ENCODE measurements at places on chromosomes 4 and X. TPM values are rescaled to one million over a fixed set of nuclear protein-coding genes. Genes with fewer than 3 reads are reported as not detected.

GRCh38 chr4:40811956-40812355 is 62.2 kb downstream of the NSUN7 start:
- DNase-seq = no peak

GRCh38 chrX:13167481-13168231 is 123.2 kb upstream of the FAM9C start:
- DNase-seq = peak; percentile 11

- DNase-seq = no peak
Measured at GRCh38 chrX:43631841-43632240, 24.3 kb upstream of the MAOA start.

DNA sequence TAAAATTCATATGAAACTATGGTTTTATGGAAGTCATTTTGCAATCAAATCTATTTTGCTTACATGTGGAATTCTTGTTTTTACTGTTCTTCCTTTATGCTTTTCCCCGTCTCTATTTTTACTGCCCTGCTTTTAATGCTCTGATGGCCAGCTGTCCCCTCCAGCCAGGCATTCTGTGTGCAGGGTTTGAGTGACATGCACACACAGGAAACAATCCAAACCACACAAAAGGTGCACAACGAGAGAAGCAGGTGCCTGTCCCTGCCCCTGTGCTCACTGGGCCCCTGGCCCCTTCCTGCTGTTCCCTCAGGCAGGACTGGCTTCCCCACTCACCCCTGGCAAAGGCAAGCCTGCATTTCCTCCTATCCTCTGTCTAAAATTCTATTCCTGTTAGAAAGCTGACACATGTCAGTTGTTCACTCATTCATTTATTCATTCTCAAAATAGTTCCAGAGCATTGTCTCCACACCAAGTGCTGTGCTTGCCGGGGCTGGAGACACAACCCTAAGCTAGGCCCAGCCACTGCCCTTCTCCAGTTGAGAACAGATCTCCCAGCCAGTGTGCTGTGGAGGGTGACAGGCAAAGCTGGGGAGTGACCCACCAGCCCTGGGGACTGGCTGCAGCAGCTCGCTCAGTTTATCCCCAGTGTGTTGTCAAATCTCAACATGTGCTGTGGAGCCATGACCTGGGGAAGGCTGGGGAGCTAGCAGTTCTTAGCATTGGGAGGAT is 346.3 kb downstream of the FBXW7 start:
- DNase-seq = no peak

DNA sequence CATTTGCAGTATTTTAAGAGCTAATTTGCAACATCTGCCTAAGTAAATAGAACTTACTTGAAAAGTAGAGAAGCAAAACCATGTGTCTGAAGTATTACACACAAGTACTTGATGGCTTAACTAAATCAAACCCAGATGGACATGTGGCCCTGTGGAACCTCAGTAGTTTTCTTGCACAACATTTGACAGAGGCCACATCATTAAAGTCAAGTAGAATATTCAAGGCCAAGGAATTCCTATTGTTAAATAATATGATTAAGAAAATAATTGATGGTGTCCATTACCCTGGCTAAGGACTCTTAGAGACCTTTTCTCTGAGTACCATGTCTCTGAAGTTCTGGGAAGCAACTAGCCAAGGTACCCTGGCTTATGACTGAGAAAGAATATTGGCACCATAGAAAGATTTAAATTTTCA is 135.4 kb upstream of the OTUD4 start:
- DNase-seq = no peak

DNA sequence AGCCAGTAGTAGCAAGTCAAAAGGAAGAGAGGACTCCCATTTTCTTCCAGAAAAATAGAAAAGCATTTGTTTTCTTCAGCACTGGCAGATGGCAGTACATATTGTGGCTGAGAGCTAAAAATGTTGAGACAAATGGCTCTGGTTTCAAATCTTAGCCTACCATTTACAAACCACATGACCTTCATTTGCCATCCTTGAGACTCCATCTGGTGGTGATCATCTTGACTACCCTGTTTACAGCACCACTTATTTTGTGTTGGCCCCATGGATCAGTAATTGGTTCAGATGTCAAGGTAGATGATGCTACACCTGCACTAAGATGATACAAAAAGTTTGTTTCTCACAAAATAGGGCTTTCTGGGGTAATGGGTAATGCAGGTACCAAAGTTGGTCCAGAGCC is 951.8 kb upstream of the IGFBP7 start:
- DNase-seq = peak; percentile 22

- DNase-seq = no peak
Measured at GRCh38 chr4:55758570-55758969, 61.0 kb upstream of the EXOC1L start.

DNA sequence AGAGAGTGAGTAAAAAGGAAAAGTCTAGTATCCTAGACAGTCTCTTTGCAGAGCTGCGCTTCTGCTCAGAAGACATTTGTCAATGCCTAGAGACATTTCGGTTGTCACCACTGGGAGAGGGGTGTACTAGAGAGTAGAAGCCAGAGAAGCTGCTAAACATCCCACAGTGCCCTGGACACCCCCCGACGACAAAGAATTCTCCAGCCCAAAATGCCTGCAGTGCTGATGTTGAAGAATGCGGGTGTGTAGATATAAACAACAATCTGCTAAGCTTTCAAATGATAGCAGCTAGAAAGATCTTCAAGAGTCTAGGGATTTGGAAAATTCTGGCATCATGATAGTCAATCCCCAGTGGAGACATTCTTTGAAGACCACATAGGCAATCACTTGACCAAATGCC is 90.1 kb downstream of the PALLD start:
- DNase-seq = no peak

- DNase-seq = no peak
Measured at GRCh38 chr4:6811165-6811564, 28.6 kb downstream of the KIAA0232 start.

DNA sequence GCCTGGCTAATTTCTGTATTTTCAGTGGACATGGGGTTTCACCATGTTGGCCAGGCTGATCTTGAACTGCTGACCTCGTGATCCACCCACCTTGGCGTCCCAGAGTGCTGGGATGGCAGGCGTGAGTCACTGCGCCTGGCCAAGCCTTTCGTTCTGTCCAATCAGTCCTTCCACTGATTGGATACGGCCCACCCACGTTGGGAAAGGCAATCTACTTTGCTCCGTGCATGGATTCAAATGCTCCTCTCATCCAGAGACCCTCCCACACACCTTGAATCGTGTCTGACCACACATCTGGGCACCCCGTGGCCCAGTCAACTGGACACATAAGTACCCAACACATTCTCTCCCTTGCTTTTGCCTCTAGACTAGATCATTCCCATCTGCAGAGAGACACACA is 74.9 kb downstream of the CRLF2 start:
- DNase-seq = no peak

DNA sequence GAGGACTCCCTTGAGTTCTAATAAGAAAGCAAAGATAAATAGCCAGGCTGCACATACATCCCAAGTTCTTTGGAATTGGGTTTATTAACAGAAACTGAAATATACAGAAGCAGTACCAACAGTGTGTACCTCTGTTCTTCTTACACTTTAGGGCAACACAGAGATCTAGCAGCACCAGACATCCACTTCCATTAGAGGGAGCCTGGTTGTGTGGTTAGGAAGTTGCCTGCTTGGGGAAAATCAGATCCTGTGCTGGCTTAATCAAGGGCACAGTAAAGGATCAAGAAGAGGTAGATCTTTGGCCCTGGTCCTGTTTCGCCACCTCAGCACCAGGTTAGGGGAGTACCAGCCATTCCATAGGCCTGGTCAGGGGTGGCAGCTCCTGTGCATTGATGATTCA is 231.1 kb upstream of the ARHGAP24 start:
- no peak for DNase-seq

DNA sequence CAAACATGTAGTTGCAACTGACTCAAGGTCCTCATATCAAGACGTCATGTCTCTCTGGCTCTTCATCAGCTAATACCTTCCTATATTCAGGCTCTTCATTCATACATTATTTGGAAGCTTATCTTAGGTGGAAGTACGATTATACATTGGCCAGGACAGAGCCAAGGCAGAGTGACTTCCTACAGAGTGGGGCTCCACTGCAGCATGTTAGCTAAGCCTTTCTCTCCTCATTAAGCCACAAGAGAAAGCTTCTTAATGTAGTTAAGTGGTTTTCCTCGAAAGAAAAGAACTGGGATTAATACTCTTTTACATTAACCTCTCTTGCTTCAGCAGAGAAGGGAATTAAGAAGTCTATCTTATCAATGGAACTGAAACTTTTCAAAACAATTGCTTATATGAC is 15.0 kb downstream of the C4orf33 start:
- DNase-seq = no peak

DNA sequence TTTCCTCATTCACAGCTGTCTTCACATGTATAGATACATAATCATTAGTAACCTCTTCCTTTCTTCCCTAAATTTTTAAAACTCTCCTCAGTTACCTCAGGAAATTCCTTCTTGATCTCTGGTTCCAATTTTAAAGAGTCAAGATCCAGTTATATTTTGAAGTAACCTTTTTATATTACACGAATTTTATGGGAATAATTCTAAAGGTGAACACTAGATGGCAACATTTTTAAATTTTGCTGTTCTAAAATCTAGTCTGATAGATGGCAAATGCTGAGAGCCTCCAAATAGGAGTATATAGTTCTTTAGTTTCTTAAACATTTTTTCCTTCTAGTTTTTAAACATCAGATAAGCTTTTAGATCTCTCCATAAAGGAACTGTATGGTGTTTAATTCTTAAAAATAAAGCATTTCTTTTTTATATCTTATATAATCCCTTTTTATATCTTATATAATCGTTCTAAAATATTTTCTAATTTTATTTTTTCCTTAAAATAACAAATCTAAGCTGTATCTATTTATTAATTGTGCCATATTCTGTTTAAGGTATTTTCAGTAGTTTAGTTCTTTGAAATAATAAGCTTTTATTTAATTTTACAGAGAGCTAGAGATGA is 37.9 kb upstream of the PAPSS1 start:
- peak; percentile 36 for DNase-seq

DNA sequence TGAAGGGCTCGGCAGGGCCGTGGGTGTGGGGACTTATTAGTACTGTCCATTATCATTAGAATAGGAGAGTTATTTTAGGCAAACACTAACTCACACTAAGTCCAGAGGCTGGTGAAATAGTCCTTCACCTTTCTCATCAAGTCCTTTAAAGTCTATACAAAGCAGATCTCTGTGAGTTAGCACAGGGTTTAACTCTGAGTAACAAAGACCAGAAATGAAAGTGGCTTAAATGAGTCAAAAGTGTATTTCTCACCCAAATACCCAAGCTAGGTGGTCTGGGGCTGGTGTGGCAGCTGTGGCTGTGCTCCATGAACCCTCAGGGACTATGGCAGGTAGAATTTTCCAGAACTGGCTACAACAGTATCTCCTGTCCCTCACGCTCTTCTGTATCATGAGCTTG is 263.2 kb downstream of the BCOR start:
- no peak for DNase-seq

DNA sequence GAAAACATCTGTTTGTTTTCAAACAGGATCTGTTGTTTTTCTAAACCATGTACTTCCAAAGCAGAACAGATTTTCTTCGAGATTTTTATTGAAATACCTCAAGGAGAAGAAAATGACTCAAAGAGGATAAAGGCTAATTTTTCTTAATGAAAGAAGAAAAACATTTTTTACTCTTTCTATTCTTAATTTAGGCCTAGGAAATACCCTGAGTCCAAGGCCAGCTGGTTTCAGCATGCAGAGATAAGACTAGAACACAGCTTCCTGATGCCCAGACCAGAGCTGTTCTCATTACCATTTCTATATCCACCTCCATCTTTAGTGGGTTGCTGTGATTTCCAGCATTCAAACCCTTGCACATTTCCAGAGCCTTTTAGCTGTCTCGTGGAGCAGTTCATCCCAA is 18.3 kb downstream of the GAB1 start:
- DNase-seq = no peak

DNA sequence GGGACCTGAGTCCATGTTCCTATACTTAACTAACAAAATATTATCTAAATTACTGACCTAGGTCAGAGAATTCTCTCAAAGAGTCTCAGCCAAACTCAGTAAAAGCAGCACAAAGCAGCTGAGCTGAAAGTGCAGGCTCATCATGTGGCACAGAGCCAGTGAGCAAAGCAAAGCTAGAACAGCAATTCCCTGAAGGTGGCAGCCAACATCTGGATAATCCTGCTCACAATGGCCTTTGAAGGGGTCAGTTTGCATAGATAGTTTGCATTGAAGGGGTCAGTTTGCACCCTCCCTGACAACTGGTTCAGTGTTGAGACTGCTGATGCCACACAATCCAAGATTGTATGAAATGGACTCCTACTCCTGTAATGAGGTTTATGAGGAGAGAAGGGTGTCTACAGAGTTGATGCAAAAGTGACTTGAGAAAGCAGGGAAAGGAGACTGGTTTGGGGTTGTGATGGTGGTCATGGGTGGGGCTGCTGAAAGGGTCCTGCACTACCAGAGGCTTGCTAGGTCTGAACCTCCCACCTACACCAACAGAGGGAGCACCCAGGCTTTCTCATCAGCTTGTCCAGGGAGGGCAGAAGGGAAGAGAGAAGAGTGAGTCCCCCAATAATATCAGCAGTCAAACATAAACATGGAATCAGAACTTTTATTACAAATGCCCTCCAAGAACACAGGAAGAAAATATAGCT is 39.7 kb downstream of the TRIM61 start:
- DNase-seq = peak; percentile 54

- DNase-seq = no peak
Measured at GRCh38 chrX:40202456-40202855, 104.7 kb upstream of the BCOR start.

DNA sequence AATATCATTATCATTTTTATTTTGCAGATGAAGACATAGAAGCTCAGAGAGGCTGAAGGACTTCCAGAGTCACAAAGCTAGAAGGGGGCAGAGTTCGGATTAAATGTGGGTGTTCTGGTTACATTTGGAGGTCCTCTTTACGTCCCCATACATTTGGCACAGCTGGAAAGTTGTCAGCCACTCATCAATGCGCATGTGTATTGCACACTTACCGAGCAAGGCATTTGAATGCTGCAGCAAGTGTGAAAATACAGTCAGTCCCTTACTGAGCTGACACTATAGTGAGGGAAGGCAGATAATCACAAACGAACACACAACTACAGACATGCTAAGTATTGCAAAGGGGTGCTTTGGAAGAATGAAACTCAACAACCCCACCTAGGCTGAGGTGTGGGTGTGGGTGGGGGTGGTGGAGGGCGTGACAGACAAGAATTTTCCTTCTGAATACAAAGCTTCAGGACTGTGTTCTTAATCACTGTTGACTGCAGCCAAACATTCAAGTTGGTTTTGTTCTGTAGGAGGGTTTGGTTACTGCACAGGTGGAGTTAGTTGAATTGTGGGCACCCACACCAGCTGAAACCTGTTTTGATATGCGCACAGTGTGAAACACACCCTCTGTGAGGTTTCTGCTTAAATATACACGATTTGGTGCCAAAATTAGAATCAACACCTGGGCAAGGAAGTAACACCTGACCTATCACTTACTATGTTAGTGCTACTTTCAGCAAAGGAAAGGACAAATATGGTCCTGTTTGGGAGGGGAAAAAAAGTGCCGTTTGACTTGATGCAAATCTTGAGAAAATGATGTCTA is 72.4 kb downstream of the COQ2 start:
- DNase-seq = peak; percentile 44

GRCh38 chr4:65023883-65024670 is 614.8 kb upstream of the TECRL start:
- DNase-seq = no peak

- DNase-seq = peak; percentile 35
Measured at GRCh38 chr4:11724731-11725130, 296.0 kb upstream of the HS3ST1 start.

HDAC6 gene
- 45.1 TPM for total RNA-seq

CDX4 gene
- not detected for total RNA-seq

FABP2 gene
- total RNA-seq = not detected

AREG gene
- 1,402 TPM for total RNA-seq

SYTL4 gene
- 1.9 TPM for total RNA-seq

PCDH7 gene
- total RNA-seq = 3.6 TPM

All from MCF 10A (cell line).